Activated T-cell treated with anti-CD3 and anti-CD28 coated beads, Interleukin-2, amount 50 U/mL, for 48 hours (primary cell): ENCODE measurements at places on chromosomes 12 and 14.
A peak's percentile ranks its signal among the peaks of the same experiment; 100 is the strongest.

- peak; percentile 69 for DNase-seq
Observed at GRCh38 chr14:36661506-36662257, at the start of gene PAX9. Gene PAX9 (plus strand): TSS chr14:36661860. CDS start chr14:36662090, 230 bp downstream.

- peak; percentile 47 for DNase-seq
Observed at GRCh38 chr12:48818831-48819590, 715 bp downstream of the CACNB3 start.

- no peak for DNase-seq
Observed at GRCh38 chr12:80217011-80217535, 117.7 kb downstream of the OTOGL start.

DNA sequence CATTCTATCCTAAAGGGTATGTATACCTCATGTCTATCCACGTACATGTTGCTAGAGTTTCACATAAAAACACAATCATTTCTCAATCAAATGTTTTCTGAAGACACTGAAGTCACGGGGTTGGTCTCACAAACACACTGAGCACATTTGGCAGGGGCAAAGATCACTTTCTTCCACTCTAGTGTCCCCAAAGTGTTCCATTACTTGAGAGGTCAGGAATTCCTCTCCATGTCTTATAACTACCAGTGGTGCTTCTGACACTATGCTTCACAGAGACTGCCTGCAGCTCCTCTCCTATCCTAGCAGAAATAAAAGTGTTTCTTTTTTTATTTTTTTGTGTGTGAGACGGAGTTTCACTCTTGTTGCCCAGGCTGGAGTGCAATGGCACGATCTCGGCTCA is 19.1 kb downstream of the ZFYVE1 start:
- no peak for DNase-seq

GRCh38 chr12:54592316-54592715 is 3.9 kb upstream of the PPP1R1A start:
- DNase-seq, result no peak

- DNase-seq, result no peak
Observed at GRCh38 chr12:93680006-93680405, 2.8 kb downstream of the CRADD start.

GRCh38 chr12:124296295-124296915 is 1.5 kb downstream of the RFLNA start:
- DNase-seq, result no peak

DNA sequence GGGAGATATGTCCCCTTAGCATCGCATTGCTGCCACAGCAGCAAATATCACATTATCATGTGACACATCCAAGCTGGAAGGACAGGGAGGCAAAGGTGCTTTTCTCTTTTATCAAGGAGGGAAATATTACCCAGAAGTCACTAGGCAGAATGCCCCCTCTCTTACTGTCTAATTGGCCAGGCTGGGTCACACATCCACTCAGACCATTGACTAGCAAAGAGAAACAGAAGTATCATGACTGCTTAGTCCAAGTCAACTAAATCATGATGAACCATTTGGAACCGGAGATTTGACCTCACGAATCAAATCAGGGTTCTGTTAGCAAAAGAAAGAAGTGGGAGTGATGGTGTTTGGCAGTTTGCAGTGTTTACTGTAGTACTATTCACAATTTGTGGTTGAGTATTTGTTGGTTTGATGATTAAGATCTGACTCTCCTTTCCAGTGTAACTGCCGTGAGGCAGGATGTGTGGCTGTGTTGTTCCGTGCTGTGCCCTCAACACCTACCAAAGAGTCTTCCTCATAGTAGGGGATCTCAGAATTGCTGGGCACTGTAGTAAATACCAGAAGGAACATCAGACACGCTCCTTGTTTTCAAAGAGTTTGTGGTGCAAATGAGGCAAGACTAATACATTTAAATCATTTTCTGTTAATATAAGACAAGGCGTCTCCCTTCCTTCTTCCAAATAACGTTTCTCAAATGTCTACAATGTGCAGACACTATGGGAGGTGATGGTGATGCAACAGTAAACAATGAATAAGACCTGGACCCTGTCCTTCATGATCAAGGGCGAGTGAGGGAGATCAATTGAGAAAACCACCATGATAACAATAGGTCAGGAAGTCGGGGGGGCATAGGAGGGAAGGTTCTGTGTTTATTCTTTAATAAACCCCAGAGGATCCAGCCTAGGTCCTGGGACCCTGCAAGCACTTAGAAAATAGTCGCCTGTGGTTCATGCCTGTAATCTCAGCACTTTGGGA is 194.4 kb upstream of the CRY1 start:
- DNase-seq, result peak; percentile 28
